ENCODE measurements at places on chromosomes 12 and 14.

GRCh38 chr12:132262256-132263060 lies 66.9 kb downstream of the GALNT9 start:
- DNase-seq, result no peak

- no peak for DNase-seq
These were observed 15.9 kb downstream of the ATP6V1D start for GRCh38 chr14:67343601-67344230.

DNA sequence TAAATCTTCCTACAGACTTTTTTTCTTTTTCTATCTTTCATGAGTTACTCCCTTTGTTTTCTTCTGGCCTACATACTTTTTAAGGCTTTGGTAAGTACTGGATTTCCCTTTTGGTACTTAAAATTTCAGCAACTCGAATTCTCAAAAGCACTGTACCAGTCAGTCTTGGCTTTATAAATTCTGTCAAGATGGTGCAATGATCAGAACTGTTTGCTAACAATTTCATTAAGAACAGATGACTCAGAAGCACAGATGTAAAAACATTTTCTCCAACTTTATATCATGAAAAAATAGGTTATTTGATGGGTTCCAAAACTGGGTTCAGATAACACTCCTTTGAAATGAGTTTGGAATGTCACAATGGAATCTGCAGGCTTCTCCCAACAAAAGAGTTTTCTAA lies 1961.8 kb upstream of the FLRT2 start:
- no peak for DNase-seq

DNA sequence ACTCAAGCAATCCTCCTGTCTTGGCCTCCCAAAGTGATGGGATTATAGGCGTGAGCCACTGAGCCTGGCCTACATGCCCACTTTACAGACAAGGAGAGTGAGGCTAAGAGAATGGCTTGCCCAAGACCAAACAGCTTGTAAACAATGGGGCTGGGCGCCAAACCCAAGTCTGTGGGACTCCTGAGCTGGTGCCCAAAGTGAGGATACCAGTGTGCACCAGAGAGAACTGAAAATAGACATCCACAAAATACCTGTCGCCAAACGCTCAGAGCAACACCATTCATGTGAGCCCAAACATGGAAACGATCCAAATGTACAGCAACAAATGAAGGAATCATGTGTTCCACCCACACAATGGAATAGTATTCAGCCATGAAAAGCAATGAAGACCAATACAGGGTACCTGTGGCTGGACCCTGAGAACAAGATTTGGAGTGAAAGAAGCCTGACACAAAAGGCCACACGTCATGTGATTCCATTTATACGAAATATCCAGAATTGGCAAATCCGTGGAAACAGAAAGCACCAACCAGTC lies 38.2 kb downstream of the CCNK start:
- no peak for DNase-seq

DNA sequence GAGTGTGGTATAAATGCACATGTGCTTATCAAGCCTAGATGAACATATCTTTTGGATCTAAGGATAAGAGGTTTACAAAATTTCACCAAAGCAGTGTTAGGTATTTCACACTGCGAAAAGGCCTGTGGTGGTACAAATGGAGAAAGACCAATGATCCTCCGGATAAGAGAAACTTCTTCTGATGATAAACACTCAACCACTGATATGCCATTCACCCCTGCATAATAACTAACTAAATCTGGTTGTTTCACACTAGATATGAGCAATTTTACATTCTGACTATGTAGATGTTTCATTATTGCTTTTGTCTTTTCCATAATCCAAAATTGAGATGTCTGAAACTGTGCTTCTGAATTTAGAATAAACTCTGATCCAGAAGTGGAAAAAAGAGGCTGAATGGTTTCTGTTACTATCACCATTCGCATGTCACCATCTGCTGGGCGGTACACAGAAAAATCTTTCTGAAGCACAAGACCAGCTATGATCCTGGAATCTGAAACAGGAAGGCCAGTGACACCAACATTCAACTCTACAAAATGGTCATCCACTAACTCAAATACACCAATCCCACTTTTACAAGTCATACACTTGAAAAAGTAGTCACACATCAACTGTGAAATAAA lies 1.3 kb downstream of the BBS10 start:
- DNase-seq, result peak; percentile 26

- no peak for DNase-seq
These were observed 34.9 kb upstream of the SPTSSA start for GRCh38 chr14:34496679-34497513.

GRCh38 chr12:11830307-11830801 lies 180.9 kb downstream of the ETV6 start:
- DNase-seq, result no peak

DNA sequence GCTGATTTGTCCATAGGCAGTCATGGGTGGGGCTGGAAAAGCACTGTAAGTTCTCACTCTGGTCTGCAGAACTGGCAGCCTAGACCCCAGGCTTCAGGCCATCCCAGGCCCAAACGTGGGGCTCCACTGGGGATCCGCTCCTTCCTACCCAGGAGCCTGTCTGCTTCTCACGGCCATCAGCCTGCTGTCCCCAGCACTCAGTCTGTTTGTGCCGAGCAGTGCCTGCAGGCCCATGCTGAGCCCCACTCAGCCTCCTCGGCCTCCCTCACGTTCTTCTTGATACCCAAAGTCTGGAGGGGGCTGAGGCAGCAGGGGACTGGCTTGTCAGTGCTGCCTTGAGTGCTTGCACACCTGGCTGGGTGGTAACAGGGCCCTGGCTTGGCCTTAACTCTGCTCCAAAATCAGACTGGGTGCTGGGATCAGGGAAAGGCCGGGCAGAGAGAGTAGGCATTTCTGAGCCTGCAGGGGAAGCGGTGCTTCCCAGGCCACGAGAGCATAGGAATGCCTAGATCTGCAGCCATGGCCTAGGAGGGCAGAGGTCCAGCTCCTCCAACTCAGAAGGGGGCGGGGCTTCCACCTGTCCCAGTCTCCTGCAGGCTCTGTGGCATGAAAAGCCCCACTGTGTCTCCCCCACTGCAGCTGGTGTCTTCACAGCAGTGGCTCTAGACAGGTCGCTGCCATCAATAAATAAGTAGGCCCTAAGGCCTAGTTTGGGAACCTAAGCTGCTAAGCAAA lies 772.4 kb upstream of the FBXO33 start:
- DNase-seq, result no peak

- DNase-seq, result no peak
These were observed 57.8 kb downstream of the C14orf132 start for GRCh38 chr14:96096639-96097610.

GRCh38 chr14:68527329-68527851 lies 265.5 kb downstream of the ZFP36L1 start:
- DNase-seq, result no peak

GRCh38 chr12:507391-507796 lies 47.7 kb downstream of the B4GALNT3 start:
- DNase-seq, result no peak

- no peak for DNase-seq
These were observed 126.5 kb downstream of the TMEM30B start for GRCh38 chr14:61154641-61155040.

- no peak for DNase-seq
These were observed 39.2 kb upstream of the CD163 start for GRCh38 chr12:7542813-7543212.

DNA sequence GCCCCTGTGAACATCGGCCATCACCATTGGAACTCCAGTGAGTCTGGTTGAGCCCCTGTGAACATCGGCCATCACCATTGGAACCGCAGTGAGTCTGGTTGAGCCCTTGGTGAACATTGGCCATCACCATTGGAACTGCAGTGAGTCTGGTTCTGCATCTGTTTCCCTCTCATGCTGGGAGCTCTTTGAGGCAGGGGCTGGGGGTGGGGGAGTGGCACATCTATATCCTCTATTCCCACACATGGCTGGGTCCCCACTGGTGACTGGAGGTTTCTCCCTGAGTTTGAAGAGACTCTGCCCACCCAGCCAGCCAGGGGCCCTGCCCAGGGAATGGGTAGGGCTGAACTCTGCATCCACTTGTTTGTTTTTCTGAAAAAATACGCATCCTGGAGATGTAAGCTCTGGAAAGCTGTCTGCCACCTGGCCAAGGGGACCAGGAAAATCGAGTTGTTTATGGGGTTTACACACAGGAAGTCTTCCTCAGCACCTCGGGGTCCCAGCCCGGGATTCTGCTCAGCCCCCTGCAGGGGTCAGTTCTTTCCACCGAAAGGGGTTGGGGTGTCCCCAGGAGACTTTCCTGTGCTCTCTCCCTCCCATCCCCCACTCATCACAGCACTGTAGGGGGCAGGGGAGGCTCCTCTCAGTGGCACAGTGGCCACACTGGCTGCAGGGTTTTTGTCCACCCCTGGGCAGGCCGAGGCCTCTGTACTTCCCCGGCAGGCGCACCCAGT lies 170.5 kb upstream of the GSC start:
- no peak for DNase-seq

Data from NCI-H345 (cell line).